ENCODE measurements at places on chromosomes 3 and 15. TPM values are rescaled to one million over a fixed set of nuclear protein-coding genes. Genes with fewer than 3 reads are reported as not detected.

DNA sequence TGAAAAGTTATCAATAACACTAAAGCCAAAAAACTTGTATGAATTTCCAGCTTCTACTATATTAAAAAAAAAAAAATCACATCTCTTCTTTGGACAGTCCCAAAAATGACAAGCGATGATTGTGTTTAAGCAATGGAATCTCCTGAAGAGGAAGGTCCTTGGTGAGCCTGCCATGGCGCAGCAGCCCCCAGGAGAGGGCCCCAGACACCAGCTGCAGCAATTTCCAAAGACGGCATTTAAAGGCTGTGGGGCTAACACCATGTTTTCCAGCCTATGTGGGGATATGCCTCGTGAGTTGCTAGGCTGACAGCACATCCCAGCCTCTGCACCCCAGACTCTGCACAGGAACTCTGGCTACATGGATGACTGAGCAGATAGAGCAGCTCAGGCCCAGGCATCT, 14.7 kb downstream of the SKIC8 start:
- no peak for DNase-seq
- H3K4me1 ChIP-seq, result no peaks in the 10 kb centered on the region
- H3K27ac ChIP-seq, result no peak overlapping the region
- H3K36me3 ChIP-seq, result peaks cover 15% of the 10 kb centered on the region

DNA sequence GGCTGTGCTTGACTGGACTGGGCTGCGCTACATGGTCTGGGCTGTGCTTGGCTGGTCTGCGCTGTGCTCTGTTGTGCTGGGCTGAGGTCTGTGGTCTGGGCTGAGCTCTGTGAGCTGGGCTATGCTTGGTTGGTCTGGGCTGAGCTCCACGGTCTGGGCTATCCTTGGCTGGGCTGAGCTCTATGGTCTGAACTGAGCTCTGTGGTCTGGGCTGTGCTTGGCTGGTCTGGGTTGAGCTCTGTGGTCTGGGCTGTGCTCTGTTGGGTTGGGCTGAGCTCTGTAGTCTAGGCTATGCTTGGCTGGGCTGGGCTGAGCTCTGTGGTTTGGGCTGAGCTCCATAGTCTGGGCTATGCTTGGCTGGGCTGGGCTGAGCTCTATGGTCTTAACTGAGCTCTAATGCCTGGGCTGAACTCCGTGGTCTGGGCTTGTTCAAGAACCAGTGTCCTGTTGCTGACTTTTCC, 92.0 kb downstream of the PLXNA1 start:
- H3K36me3 ChIP-seq, result no peaks in the 10 kb centered on the region
- H3K27ac ChIP-seq, result no peak overlapping the region
- no peaks in the 10 kb centered on the region for H3K27me3 ChIP-seq
- no peak for DNase-seq

DNA sequence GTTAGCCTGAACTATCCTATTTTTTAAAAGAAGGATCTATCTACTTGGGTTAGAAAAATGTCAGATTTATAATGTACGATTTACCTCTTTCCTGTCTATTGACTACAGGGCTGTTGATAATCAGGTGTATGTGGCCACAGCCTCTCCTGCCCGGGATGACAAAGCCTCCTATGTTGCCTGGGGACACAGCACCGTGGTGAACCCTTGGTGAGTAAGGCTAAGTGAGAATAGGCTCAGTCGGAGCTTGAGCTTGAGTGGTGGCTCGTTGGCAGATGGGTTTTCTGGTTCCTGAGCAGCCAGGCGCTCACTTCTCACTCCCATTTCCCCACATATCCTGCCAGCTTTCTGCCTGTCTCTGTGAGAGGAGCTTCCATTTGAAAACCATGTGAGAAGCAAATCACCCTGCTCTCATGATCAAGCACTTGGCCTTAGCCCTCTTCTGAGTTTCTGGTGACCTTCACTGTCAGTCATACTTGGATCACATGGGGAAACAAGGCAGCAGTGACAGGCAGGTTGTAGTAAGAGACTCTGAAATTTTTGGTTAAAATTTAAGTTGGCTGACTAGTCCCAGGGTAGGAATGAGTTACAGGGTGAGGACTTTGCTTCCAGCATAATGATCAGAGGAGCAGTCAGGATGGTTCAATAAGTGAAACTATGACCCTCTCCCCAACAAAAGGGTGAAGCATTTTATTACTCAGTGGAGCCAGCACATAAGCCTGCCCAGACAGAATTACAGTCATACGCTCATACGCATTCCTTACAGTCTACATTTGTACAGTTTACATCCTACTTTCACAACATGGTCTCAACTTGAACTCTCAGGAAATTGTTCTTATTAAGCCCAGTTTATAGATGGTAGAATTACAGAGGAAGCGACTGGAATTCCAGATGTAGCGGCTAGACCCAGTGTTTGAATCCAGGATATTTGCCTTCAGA, 18.0 kb downstream of the NIT2 start:
- peaks cover 21% of the 10 kb centered on the region for H3K36me3 ChIP-seq
- no peak overlapping the region for H3K4me3 ChIP-seq
- no peak for DNase-seq

- no peak overlapping the region for H3K4me3 ChIP-seq
- H3K27ac ChIP-seq, result no peak overlapping the region
- no peaks in the 10 kb centered on the region for H3K27me3 ChIP-seq
- H3K36me3 ChIP-seq, result no peaks in the 10 kb centered on the region
Observed at GRCh38 chr15:89383365-89384175, 48.9 kb upstream of the POLG start.

DNA sequence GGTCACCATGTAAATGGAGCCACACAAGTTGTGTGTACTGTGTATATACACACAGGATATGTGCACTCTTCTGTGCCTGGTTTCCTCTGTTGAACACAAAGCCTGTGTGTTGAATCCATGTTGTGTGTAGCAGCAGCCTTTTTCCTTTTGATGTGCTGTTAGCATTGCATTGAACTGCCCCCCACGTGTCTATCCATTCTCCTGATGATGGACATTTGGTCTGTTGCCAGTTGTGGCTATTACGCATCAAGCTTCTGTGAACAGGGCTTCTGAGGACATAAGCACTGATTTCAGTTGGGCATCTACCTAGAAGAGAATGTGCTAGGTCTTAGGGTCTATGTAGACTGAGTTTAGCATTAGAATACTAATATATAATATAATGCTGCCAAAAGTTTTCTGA, 77.4 kb downstream of the LSM3 start:
- H3K4me1 ChIP-seq, result peaks cover 24% of the 10 kb centered on the region
- no peak for DNase-seq

DNA sequence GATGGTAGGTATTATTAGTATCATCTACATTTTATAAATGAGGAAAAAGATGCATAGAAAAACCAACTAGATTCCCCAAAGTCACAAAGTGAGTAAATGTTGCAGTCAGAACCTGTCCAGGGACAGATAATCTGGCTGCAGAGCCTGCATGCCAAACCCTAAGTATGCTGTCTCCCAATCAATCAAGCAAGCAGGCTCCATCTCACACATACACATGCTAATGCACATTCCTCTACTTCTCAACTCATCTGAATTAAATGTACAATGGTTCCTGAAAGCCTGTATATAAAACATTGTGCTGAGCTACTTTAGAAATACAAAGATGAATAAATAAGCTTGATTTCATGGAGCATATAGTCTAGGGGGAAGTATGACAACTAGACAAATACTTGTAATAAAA, 101.0 kb downstream of the CBLB start:
- no peak overlapping the region for H3K4me3 ChIP-seq
- no peaks in the 10 kb centered on the region for H3K36me3 ChIP-seq
- no peaks in the 10 kb centered on the region for H3K27me3 ChIP-seq

GRCh38 chr3:194740859-194741491, 55.3 kb downstream of the FAM43A start:
- H3K4me3 ChIP-seq, result no peak overlapping the region
- no peaks in the 10 kb centered on the region for H3K27me3 ChIP-seq
- peaks cover 9% of the 10 kb centered on the region for H3K4me1 ChIP-seq

DNA sequence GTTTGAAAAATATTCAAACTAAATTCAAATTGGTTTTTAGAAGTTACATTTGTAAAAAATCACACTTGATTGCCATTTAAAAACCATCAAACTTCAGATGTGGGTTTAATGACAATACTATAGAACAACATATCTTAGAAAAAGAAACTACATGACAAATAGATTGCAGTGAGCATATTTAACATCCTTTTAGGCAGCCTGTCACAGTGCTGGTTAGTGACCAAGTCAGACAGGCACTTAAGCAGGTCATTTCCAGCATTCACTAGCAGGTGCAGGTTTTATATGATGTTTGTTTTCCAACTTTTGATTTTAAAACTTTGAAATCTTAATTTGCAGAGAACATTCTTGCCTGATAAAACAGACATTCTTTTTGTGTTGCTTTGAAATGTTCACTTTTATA, 115.7 kb downstream of the MBNL1 start:
- H3K36me3 ChIP-seq, result no peaks in the 10 kb centered on the region
- H3K27ac ChIP-seq, result no peak overlapping the region
- H3K4me1 ChIP-seq, result peaks cover 22% of the 10 kb centered on the region
- DNase-seq, result no peak
- H3K27me3 ChIP-seq, result no peaks in the 10 kb centered on the region

- H3K4me3 ChIP-seq, result no peak overlapping the region
- H3K27ac ChIP-seq, result no peak overlapping the region
- H3K4me1 ChIP-seq, result no peaks in the 10 kb centered on the region
- no peaks in the 10 kb centered on the region for H3K36me3 ChIP-seq
- H3K27me3 ChIP-seq, result peaks cover 14% of the 10 kb centered on the region
Observed at GRCh38 chr3:157544501-157545130, 41.4 kb upstream of the VEPH1 start.

GRCh38 chr3:132464066-132464465, 46.8 kb downstream of the DNAJC13 start:
- DNase-seq, result no peak
- no peaks in the 10 kb centered on the region for H3K4me1 ChIP-seq
- peaks cover 42% of the 10 kb centered on the region for H3K36me3 ChIP-seq
- H3K4me3 ChIP-seq, result no peak overlapping the region

- DNase-seq, result no peak
- H3K36me3 ChIP-seq, result no peaks in the 10 kb centered on the region
- H3K27me3 ChIP-seq, result no peaks in the 10 kb centered on the region
- no peak overlapping the region for H3K4me3 ChIP-seq
- H3K4me1 ChIP-seq, result no peaks in the 10 kb centered on the region
Observed at GRCh38 chr15:54519577-54519976, 541.3 kb downstream of the UNC13C start.

DNA sequence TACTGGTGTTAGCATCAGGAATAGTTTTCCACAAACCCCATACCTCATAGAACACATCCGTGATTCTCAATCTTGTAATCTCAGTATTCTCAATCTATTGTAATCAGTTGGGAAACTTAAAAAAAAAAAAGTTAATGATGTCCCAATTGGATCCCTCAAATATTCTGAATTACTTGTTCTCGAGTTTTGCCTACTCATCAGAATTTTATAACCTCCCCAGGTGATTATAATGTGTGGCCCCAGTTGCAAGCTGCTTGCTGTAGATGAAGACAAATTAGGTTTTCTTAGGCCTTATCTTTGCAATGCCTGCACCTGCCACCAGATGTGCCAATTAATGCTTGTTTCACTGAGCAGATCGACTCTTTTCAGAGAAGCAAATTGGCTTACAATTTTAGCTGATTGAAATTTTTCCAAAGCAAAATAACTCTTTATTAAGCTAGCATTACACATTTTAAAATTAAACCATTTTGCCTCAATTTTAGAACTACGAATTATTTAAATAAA, 19.0 kb upstream of the DIPK2A start:
- no peaks in the 10 kb centered on the region for H3K4me1 ChIP-seq
- no peak overlapping the region for H3K4me3 ChIP-seq
- no peaks in the 10 kb centered on the region for H3K27me3 ChIP-seq

DNA sequence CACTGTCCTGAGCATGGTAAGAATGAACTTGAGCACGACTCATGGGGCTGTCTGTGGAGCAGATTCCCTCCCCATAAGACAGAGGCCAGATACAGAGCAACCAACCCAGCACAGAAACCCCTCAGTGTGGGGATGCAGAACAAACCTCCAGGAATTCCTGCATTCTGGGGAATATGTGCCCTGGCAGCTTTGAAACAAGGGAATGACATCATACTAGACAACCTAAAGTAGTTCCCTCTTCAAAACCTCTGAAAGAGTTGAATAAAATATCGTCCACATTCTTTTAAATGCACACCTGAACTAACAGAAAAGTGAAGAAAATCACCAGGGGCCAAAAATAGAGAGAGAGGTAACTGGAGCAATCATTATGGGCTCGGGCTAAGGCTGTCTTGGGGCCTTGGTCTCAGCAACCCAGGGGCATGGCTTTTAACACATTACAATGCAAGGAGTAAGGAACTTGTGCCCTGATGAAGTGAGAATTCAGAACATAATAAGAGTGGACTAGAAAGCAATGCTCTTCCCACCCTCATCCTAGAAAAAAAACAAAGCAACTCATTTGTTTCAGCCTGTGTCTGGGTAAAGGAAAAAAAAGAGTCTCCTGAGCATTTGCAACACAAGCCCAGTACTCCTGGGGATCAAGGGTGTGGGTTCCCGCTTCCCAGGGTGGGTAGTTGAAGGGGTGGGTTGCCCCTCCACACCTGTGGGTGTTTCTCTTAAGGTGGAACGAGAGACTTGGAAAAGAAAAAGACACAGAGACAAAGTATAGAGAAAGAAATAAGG, 43.9 kb downstream of the ADIPOQ start:
- H3K4me1 ChIP-seq, result no peaks in the 10 kb centered on the region
- H3K27ac ChIP-seq, result no peak overlapping the region
- H3K36me3 ChIP-seq, result no peaks in the 10 kb centered on the region

GRCh38 chr3:48962939-48963338, 27.1 kb upstream of the P4HTM start:
- H3K36me3 ChIP-seq, result peaks cover 10% of the 10 kb centered on the region
- H3K27me3 ChIP-seq, result no peaks in the 10 kb centered on the region
- H3K27ac ChIP-seq, result no peak overlapping the region

DNA sequence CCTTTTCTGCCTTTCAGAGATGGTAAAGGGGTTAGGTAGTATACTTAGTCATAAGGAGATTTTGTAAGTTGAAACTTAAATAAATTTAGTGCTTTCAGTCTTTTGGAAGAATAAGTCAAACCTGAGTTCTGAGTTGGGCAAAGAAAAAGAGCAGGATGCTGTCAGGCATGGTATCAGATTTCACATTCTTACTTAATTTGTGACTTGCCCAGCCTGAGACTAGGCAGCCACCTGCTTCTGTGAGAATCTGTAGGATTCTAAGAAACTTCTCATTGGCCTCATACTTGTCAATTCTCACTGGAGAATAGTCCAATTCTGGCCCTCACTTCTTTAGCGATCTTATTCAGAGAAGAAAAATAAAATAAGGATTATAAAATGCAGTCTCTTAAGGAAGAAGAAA, 577.5 kb downstream of the DIPK2A start:
- no peak for DNase-seq
- no peaks in the 10 kb centered on the region for H3K27me3 ChIP-seq
- no peaks in the 10 kb centered on the region for H3K36me3 ChIP-seq

Gene PCBP4
- total RNA-seq, result 58.0 TPM

Gene CKMT1A
- total RNA-seq, result 4.6 TPM

Gene TMCO5A
- total RNA-seq, result not detected

Gene CRYGS
- total RNA-seq, result 2.8 TPM

Gene SCN11A
- total RNA-seq, result not detected

Gene CEMIP
- total RNA-seq, result 0.46 TPM

Gene CFAP100
- total RNA-seq, result not detected

Gene FOXB1
- total RNA-seq, result 0.64 TPM

Measured in Panc1 (cell line).